ENCODE measurements at places on chromosomes 3 and 15.

- no peak for DNase-seq
These were observed 51.1 kb upstream of the CHD2 start for GRCh38 chr15:92848852-92849598.

DNA sequence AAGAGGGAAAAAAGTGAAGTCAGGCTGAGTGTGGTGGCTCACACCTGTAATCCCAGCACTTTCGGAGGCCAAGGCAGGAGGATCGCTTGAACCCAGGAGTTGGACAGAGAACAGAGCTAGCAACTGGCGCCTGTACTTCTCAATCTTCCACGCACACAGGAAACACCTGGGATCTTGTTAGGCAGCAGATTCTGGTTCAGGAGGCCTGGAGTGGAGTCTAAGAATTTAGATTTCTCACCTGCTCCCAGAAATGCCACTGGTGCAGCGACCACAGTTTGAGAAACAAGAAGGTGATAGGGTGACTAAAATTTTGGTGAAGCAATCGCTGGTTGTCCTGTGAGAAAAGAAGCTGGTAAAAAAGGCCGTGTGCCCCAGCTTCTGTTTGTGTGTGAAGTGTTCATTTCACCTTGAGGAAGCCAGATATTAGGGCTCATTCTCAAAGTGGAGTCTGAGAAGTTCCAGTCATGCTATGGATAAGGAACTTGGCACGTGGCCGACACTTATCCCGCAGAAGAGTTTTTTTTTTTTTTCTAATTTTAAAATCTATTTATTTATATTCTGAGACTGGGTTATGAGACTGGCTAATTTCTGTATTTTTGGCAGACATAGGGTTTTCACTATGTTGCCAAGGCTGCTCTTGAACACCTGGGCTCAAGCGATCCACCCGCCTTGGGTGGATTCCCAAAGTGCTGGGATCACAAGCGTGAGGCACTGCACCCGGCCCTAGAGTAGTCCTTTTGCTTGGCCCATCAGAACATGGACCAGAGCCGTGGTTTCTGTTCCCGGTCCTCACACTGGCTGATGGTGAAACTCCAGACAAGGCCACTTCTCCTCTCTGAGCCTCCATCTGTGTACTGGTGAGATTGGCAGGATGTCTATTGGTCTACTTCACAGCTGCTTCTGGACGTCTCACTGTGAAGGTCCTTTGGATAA lies 324.6 kb upstream of the PROK2 start:
- no peak for DNase-seq

DNA sequence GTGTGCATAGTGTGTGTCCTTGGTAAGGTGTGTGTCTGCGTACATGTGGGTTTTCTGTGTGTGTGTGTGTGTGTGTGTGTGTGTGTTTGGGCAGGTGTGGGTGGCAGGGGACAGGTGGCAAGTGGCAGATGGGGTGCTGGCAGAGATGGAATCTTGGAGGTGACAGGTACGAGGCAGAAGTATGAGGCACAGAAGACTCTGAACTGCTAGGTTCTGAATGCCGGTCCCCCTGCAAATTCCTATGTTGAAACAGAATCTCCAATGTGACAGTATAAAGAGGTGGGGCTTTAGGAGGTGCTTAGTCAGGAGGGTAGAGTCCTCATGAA lies 29.8 kb downstream of the SRPRB start:
- no peak for DNase-seq

DNA sequence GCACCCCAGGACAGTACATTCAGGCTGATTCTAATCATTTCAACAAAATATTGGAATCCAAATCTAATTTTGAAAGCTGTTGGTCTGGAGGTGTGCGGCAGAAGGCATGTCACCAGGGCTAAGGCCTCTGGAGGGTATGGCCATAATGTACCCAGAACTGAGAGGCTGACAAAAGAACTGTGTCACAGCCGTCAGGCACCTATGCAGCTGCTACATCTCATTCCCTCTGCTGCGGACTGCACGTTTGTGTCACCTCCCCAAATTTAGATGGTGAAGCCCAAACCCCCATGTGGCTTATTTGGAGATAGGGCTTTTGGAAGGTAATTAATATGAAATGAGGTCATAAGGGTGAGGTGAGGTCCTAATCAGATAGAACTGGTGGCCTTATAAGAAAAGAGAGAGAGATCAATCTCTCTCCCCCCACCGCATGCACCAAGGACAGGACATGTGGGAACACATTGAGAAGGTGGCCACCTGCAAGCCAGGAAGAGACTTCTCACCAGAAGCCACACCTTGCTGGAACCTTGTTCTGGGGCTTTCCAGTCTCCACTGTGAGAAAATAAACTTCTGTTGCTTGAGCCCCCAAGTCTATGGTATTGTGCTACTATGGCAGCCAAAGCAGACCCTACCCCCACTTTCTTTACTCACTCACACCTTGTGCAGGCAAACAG lies 22.8 kb downstream of the ADPGK start:
- DNase-seq: no peak

- no peak for DNase-seq
These were observed 363.3 kb downstream of the ULK4 start for GRCh38 chr3:41598402-41599126.
